ENCODE measurements at places on chromosomes 12 and 14.
A peak's percentile ranks its signal among the peaks of the same experiment; 100 is the strongest.

- DNase-seq: no peak
Observed at GRCh38 chr12:107511292-107511691, 174.3 kb upstream of the PWP1 start.

- DNase-seq: no peak
Observed at GRCh38 chr12:80373666-80374065, 70.4 kb upstream of the PTPRQ start.

DNA sequence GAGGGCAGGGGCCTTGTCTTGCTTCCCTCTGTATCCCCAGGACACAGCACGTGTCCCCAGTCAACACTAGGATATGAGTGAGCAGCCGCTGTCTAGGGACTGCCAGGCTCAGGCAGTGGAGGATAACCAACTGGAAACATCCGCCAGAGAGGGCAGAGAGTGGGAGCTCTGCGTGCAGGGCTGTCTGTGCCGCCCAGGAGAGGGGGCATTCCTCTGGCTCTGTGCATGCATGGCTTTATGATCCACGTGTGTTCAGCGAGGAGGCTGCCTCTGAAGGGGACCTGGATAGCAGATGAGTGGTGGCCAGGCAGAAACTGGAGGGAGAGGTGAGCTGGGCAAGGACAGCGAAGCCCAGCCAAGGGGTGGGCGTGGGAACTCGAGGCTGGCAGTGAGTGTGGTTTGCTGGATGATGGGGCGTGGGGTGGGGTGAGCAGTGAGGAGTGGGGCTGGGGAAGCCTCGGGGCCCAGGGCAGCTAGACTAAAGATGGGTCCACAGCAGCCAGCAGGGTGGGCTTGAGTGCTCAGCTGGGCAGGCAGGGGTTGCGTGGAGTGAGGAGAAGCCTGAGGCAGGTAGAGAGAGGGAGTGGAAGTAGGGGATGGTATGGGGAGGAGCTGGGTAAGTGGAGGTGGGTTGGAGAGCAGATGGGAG lies 72.9 kb downstream of the PRIMA1 start:
- DNase-seq: no peak

DNA sequence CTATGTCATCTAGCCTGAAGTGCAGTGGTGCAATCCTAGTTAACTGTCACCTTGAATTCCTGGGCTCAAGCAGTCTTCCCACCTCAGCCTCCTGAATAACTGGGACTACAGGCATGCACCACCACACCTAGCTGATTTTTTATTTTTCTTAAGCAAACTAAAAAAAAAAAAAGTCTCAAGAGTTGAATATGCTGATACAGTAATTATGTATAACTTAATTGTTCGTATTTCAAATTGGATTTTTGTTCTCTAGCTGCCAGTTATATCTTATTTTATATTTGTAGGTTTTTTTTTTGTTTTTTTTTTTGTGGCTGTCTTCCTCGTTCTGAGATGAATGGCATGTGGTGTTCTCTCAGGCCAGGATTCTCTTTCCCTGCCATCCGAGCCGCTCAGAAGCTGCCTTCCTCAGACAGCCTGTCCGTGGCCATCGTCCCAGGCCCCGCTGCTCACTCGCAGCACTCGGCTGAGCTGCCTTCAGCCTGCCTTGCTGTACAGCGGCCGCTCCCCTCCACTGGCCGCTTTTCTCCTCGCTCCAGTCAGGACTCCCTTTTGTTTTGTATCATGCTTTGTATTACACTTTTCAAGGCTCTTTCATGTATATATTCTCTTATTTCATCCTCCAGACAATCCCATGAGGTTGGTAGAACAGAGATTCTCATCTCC lies 53.3 kb downstream of the WDR20 start:
- DNase-seq: no peak

DNA sequence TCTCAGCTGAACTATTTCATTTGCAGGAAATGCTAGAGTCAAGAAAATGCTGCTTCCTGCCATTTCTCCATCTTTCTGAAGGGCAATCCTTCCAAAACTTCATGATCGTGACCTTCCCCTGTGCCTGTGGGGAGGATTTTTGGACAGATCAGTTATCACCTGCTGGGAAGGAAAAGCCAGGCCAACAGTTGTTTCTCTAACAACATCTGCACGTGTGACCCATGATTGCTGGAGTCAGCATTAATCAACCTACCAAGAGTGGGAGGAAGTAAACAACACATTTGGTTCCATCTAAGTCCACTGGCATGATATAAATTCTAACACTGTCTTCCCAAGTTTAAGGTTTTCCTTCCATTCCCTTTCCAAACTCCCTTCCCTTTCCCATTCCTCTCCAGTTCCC lies 172.7 kb downstream of the APAF1 start:
- DNase-seq: no peak

DNA sequence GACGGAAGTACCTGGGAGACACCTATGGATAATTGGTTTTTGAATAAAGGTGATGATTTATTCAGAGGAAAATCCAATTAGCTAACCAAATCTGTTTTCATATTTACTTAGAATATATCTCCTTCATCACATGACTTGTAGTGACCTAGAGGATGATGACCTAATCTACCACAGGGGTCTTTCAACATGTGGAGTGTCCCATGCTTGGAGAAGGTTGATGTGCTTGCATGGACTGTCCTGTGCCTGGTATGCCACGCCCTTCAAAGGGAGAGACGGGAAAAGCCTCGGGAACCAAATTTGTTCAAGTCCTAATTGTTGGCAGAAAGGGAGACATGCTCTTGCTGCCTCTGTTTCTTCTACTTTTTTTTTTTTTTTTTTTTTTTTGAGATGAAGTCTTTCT lies 11.8 kb upstream of the PAPLN start:
- DNase-seq: no peak

DNA sequence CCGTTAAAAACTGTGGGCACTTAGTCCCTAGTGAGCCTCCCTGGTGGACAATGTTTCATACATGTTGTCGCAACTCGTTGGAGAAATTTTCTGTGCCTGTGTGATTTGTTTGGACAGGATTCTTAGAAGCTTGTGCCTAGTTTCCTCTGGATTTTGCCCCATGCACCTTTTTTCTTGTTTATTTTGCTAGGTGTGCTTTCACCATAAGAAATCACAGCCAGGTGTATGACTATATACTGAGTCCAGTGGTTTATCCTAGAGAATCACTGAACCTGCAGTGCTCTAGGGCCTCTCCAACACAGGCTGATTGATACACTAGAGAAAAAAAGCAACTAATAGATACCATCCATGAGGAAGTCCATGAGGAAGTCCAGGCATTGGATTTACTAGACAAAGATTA lies 33.1 kb upstream of the OASL start:
- DNase-seq: no peak

- no peak for DNase-seq
Observed at GRCh38 chr12:75955251-75955650, 76.3 kb downstream of the PHLDA1 start.

GRCh38 chr12:49866859-49867569 lies 24.1 kb upstream of the BCDIN3D start:
- peak; percentile 60 for DNase-seq

DNA sequence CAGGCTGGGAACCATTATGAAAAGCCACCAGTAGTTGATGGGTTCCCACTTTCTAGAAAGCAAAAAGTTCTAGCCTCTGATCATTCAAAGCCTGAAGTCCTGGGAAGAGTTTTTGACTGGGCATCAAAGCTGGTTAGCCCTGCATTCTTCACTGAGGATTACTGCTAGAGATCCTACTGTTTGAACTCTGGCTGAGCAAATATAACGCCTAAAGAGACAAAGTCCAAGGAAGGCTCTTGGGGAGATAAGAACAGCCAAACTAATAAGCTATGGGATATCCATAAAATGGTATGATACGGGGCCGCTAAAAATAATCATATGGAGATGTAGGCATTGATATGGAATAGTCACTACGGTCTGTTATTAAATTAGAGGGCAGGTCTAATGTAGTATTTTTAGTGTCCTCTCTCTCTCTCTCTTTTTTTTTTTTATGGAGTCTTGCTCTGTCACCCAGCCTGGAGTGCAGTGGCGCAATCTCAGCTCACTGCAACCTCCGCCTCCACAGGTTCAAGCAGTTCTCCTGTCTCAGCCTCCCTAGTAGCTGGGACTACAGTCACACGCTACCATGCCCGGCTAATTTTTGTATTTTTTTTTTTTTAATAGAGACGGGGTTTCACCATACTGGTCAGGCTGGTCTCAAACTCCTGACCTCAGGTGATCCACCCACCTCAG lies 35.5 kb downstream of the PLXNC1 start:
- no peak for DNase-seq

- no peak for DNase-seq
Observed at GRCh38 chr14:50059763-50060616, 56.4 kb downstream of the VCPKMT start.

- no peak for DNase-seq
Observed at GRCh38 chr12:82781309-82781997, 94.7 kb downstream of the TMTC2 start.

DNA sequence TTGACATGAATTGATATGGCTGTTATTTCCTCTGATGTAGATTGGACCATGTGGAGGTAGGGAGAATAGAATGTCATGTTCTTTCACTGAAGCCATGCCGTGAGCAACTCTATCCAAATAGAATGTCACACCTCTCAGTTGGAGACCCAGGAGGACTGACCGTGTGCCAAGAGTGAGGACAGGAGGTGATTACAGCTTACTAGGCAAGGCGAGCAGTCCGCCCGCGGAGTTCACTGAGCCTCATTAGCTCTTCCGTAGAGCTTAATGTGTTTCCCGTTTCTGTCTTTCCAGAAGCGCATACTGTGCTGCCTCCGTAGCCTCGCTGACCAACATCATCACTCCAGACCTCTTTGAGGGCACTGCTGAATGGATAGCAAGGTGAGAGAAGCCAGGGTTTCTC lies 45.6 kb downstream of the FNTB start:
- DNase-seq: no peak

GRCh38 chr14:76311079-76311758 lies 64.7 kb upstream of the ESRRB start:
- DNase-seq: no peak

DNA sequence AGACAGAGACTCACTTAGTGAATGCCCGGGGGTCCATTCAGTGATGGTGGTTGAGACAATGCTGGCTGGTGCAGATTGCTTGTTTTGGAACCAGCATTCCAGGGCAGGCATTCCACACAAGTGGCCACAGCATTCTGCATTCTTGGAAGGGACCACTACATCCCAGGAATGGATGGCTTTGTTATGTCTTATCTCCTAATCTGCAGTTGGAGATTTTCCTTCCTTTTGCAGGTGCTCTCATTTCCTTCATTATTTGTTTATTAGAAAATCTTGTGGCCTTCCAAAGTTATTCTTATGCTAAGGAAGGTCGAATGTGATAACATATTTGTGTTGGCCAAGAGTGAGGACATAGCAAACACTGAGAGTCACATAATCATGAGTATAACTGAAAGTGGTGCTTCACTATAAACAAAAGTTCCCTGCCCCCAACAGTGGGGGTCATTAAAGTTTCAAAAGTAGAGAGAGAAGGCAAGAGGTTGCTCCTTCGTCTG lies 66.0 kb downstream of the BMP4 start:
- DNase-seq: no peak

DNA sequence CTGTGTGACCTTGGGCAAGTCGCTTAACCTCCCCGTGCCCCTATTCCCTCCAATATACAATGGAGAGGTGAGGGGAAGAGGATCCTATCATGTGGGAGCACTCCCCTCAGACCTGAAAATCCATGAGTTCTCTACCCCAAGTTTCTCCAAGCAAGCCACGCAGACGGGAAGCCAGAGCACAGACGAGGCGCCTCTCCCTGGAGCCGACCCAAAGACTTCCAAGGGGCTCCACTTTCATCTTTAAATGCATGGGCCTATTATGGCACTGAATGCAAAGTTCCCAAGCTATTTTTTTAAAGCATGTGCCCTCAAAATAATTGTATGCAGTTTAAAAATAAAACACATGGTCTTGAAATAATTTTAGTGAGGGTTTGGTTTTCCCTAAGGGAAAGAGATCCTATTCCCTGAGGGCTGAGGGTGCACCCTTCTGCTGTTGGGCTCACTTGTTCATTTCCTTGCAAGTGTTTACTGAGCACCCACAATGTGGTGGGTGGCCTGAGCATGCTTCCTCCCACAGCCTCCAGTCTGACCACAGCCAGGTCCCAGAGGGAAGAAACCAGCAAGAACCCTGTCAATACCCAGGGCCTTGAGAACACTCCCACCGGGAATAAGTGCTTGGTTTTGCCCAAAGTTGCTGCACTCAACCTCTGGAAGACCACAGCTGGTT lies 14.6 kb downstream of the CMKLR1 start:
- no peak for DNase-seq

DNA sequence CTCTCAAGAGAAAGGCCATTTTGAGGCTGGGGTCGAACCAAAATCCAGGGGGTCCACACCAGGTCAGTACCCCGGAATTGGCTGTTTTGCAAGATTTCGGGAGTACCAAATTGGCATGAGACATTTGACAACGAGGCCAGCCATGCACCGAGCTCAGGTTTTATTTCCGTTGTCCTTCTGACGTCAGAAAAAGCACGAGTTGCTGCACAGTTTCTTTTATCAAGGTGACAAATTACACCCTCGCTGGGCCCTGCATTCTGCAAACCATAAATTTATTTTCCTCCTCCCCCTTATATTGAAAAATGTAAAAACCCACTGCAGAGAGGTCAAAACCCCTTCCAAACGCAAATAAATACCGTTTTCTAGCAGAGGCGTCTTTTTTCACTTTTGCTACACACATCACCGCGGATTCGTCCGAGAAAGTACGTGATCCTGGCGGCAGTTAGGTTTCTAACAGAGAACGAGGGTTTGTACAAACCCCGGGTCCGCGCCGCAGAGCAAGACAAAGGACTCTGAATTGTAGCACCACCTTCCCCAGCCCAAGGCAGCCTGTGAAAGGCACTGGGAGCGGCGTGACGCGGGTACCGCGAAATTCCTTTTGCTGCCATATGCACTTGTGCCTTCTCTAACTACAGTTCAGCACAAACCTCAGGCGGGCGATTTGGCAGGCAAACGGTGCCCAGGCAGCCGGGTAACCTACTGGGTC lies 1.8 kb downstream of the SLC38A1 start:
- peak; percentile 39 for DNase-seq

DNA sequence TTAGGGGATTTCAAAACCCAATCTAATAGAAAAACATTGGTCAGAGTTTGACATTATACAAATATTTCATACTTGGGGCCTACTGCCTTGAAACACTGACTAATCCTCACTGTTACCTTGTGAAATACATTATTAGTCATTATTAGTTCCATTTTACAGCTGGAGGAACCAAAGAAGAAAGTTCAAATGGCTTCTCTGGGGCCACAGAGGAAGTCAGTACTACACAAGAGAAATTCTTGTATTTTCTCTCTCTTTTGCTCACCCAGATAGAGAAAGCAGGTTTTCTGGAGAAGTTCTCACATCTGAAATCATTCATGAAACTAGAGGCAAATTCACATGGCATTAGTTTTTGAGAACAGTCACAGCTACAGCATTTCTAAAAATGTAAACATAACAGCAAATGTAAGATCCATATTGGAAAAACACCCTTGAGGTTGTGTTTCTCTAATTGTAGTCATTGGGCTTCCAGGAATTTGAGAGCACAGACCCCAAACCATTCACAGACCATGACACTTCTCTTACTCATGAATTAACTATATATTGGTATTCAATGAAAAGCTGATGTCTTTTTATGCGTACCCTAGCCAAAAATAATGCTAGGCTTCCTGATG lies 83.0 kb downstream of the LLPH start:
- DNase-seq: no peak

- no peak for DNase-seq
Observed at GRCh38 chr14:21346532-21347135, 37.2 kb downstream of the SUPT16H start.

- no peak for DNase-seq
Observed at GRCh38 chr14:52080158-52080800, 11.4 kb upstream of the NID2 start.

- DNase-seq: no peak
Observed at GRCh38 chr12:72281126-72281525, 9.0 kb downstream of the TRHDE start.

- no peak for DNase-seq
Observed at GRCh38 chr12:68119250-68119649, 40.3 kb downstream of the IFNG start.

All from stimulated activated CD4-positive, alpha-beta T cell treated with anti-CD3 and anti-CD28 coated beads, Interleukin-1b, Interleukin-23, amount 100 ng/mL, for 24 hours (primary cell).